Right renal pelvis (tissue), 4 donors: ENCODE measurements at places on chromosomes 4 and X.

DNA sequence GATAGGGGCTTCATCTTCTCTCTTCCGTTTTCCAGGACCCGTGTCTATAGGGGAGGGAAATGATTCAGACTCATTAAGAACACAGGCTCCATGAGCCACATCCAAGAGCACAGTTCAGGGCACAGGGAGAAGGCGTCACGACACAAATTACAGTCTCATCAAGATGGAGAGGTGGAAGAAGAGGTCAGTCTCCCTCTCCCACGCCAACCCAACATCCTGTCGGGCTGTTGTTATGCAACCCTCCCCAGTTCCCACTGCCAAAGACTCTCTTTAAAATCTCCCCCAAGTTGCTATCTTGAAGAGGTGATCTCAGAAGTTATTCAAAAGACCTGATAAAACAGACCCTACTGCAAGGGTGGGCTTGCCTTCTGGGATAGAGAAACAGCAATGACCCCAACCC, 12.6 kb downstream of the ZMYM3 start:
- no peak for DNase-seq

DNA sequence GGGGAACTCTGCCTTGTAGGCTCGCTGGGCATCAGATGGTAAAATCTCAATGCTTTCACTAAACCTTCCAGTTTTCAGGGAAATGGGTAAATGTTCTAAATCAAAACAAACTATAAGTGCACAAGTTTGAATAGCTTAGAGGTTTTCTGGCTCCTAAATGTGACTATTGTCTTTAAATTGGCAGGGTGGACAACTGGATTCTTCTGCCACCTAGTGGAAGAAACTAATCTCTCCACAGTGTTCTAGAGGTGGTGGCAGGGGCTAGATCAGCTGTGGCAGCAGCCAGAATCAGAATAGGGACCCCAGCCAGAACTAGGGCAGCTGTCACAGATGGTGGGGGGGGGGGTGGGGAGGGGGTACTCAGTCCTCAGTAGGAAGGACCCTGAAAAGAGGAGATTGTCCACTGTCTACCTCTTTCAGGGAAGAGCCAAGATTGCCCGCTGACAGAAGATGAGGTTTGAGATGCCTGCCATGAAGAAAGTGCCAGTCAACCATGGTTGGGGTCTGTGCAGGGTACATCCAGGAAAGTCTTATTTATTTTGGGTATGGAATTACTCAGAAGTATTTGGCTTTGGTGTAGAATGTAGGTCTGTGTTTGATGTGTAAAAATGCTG, 201.4 kb downstream of the CCNG2 start:
- DNase-seq, result peak; percentile 16

- no peak for DNase-seq
Observed at GRCh38 chr4:119170195-119170594, 34.6 kb downstream of the MYOZ2 start.

GRCh38 chr4:21873145-21873544, 75.4 kb downstream of the KCNIP4 start:
- DNase-seq, result no peak
